ENCODE measurements at places on chromosomes 5 and 9.

- peaks cover 48% of the 10 kb centered on the region for H3K27me3 ChIP-seq
- H3K4me3 ChIP-seq: no peak overlapping the region
- H3K4me1 ChIP-seq: no peaks in the 10 kb centered on the region
- no peak overlapping the region for H3K27ac ChIP-seq
- DNase-seq: no peak
These were observed 117.5 kb downstream of the COL5A1 start for GRCh38 chr9:134758949-134759607.

DNA sequence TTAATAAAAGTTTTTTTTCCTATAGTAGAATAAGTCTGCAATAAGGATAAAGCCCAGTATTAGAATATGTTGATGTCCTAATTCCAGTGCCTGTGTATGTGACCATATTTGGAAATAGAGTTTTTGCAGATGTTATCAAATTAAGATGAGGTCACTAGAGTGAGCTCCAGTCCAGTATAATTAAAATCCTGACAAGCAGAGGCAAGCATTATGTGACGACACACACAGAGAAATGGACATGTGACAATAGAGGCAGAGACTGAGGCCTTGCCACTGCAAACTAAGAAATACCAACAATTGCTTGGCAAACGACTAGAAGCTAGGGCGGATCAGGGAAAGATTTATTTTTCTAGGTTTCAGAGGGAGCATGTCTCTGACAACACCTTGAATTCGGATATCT is 216.4 kb upstream of the CYLC2 start:
- H3K27ac ChIP-seq: no peak overlapping the region
- H3K4me3 ChIP-seq: no peak overlapping the region
- H3K27me3 ChIP-seq: peaks cover 54% of the 10 kb centered on the region
- H3K4me1 ChIP-seq: peaks cover 4% of the 10 kb centered on the region
- DNase-seq: peak; percentile 16

DNA sequence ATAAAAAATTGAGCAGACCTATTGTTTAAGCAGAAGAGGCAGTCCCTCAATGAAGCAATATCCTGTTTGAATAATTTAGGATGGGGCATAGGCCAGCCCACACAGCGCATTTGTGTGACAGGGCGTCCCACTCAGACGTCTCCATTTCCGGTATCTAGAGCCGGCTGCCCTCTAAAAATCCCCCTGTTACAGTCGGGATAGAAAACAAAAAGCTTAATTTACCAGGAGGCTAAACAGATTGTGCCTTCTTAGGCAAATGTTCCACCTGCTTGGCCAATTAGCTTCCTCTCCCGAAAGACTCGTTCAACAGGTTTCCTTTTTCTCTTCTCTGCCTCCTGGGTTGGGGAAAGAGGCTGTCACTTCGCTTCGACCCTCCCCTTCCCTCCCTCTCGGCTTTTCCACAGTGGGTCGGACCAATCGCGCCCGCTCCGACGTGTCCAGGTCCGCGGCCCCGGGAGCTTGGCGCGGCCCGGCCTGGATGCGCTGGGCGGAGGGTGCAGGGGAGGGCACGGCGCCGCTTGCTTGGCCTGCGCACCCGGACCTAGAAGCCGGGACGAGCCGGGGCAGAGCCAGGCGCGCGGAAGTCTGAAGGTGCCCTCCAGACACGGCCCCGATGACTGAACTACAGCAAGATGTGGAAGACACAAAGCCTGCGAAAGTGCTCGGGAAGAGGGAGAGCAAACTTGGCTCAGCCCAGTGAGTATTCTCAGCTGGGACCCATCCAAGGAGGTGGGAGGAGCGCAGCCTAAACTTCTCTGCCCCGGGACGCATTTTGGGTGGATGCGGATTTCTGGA is at the start of gene GRAMD2B:
Gene GRAMD2B, plus strand, starts transcription at position 416 of the 795 bp plus-strand sequence. Its CDS starts 198 bp downstream, at position 614.
- H3K27ac ChIP-seq: peak within 1 kb of the TSS; percentile 90
- H3K4me1 ChIP-seq: peaks cover 26% of the 10 kb centered on the region
- H3K4me3 ChIP-seq: peak within 1 kb of the TSS; percentile 88
- H3K36me3 ChIP-seq: peaks cover 5% of the 10 kb centered on the region
- H3K27me3 ChIP-seq: no peaks in the 10 kb centered on the region

- peak overlapping the region; percentile 49 for H3K27ac ChIP-seq
- no peaks in the 10 kb centered on the region for H3K36me3 ChIP-seq
- DNase-seq: peak; percentile 93
- H3K4me1 ChIP-seq: peaks cover 40% of the 10 kb centered on the region
- H3K27me3 ChIP-seq: no peaks in the 10 kb centered on the region
These were observed 21.8 kb upstream of the PPP2CA start for GRCh38 chr5:134247428-134248224.

DNA sequence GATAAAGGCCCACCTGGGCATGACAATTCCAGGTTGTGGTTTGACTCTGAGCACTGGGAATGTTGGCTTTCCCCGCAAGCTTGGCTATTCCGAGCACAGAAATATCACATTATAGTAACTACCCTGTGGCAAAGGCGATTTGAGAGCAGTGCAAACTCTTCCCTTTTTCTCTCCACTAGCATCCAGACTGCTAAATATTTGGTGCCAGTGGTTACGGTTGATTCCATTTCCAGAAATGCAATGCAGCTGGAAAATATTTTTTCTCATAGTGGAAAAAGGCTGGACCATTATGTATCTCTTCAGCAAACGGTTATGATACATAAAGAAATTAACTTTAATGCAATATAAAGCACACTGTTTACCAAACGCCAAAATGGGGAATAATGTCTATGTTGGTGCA is 158.0 kb downstream of the ENC1 start:
- no peak overlapping the region for H3K4me3 ChIP-seq
- H3K36me3 ChIP-seq: no peaks in the 10 kb centered on the region
- no peaks in the 10 kb centered on the region for H3K27me3 ChIP-seq
- no peaks in the 10 kb centered on the region for H3K4me1 ChIP-seq
- no peak overlapping the region for H3K27ac ChIP-seq
- DNase-seq: no peak
